ENCODE measurements at places on chromosomes 16 and 17.

GRCh38 chr17:19752216-19753050 lies 4.3 kb upstream of the ALDH3A1 start:
- no peak for DNase-seq

- DNase-seq, result no peak
Observed at GRCh38 chr16:69619514-69619913, 53.7 kb downstream of the NFAT5 start.

- no peak for DNase-seq
Observed at GRCh38 chr16:88888461-88889387, 22.3 kb upstream of the PABPN1L start.

DNA sequence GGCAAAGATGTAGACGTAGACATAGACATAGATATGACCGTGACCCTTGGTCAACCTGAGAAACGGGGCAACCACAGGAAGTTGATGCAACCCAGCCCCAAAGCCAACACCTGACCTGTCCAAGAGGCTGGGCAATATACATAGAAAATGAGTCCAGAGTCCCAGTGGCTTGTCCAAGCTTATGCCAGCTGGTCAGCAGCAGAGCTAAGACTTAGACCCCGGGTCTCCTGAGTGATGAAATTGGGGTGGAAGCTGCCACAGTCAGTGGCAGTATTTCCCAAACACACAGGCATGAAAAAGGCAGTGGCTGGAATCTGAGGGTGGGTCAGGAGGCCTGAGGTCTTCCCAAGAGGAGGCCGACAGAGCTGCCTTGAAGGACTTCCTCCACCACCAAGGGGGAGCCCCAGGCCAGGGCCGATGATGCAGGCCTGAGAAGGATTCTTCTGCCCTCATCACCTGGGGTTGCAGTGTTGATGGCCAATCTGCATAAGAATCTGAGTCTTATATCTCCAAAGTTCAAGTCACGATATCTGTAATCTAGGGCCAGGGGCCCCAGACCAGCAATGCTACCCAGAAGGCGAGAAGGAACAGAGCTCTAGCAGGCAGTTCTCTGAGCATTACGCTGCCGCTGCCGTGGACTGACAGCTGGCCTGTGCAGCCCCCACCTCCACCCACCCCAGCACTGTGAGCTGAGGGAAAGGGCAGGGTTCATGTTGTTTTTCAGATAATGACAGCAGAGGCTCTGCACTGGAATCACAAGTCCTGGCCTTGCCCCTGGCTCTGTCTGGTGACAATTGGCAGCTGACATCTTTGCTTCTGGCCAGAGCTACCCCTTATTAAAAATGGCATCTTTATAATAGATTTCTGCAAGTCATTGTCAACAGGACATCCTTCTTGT lies 72.7 kb downstream of the GNAO1 start:
- no peak for DNase-seq

- DNase-seq, result no peak
Observed at GRCh38 chr17:71799657-71800056, 321.2 kb upstream of the SOX9 start.

GRCh38 chr17:35073183-35073790 lies 9.8 kb upstream of the RFFL start:
- DNase-seq, result no peak

GRCh38 chr17:64411999-64412771 lies 21.5 kb upstream of the PECAM1 start:
- DNase-seq, result no peak

- no peak for DNase-seq
Observed at GRCh38 chr17:45345554-45346215, 28.9 kb upstream of the MAP3K14 start.

GRCh38 chr17:80430446-80431245 lies 15.7 kb downstream of the ENDOV start:
- DNase-seq, result no peak

- DNase-seq, result no peak
Observed at GRCh38 chr16:73794994-73795393, 501.6 kb upstream of the PSMD7 start.

GRCh38 chr16:7397901-7398300 lies 65.3 kb downstream of the RBFOX1 start:
- DNase-seq, result no peak

- no peak for DNase-seq
Observed at GRCh38 chr16:87335625-87336433, 18.6 kb upstream of the C16orf95 start.

DNA sequence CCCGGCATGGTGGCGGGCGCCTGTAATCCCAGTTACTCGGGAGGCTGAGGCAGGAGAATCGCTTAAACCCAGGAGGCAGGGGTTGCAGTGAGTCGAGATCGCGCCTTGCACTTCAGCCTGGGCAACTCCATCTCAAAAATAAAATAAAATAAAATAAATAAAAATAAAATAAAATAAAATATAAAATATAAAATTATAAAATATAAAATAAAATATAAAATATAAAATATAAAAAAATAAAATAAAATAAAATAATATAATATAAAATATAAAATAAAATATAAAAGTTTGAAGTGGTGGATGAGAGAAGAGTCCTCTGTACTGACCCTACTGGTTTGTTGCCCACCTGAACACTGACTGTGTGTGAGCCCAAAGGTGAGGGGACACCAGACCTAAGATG lies 15.2 kb downstream of the CCDC42 start:
- DNase-seq, result no peak

DNA sequence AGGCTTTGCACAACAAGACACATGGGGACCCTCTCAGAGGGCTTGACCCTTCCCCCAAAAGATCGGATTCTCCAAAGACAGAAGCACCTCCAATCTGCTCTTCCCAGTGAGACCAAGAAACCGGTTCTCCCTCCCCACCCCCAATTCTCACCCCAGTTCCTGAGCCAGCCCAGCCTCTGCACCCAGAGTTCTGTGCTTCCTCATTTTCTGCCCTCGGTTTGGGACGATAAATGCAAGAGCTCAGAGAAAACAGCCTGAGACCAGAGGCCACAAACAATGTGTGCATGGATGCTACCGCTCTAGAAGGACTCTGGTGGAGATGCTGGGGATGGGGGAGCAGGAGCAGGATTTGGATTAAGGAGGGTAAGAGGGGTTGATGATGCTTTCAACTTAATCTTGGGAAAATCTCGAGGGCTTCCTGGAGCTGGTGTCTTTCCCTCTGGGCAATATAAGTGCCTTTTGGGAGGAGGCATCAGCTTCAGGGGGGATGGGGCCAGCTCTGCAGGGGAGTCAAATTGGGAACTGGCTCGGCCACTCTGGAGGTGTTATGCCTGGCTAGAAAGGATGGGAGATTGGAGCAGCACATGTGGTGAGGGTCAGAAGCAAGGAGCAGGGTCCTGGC lies 6.0 kb downstream of the KRT15 start:
- no peak for DNase-seq

GRCh38 chr17:61306003-61306402 lies 93.6 kb upstream of the TBX2 start:
- no peak for DNase-seq

DNA sequence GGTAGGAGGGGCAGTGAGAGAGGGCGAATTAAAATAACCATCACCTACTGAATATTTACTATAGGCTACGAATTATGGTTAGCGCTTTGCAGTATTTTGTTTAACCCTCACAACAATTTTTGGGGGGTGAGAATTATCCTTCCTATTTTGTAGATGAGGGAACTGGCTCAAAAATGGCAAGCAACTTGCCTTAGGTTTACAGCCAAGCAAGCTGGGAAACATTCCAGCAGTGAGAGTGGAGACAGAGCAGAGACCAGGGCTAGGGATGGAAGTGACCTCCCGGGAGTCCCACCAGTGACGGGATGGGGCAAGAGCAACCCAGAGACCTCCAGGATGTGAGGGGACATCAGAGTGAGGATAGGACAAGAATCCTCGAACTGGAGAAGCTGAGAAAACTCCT lies 352 bp upstream of the VMO1 start:
- no peak for DNase-seq

GRCh38 chr17:8839410-8839935 lies 28.0 kb downstream of the PIK3R6 start:
- DNase-seq, result no peak

DNA sequence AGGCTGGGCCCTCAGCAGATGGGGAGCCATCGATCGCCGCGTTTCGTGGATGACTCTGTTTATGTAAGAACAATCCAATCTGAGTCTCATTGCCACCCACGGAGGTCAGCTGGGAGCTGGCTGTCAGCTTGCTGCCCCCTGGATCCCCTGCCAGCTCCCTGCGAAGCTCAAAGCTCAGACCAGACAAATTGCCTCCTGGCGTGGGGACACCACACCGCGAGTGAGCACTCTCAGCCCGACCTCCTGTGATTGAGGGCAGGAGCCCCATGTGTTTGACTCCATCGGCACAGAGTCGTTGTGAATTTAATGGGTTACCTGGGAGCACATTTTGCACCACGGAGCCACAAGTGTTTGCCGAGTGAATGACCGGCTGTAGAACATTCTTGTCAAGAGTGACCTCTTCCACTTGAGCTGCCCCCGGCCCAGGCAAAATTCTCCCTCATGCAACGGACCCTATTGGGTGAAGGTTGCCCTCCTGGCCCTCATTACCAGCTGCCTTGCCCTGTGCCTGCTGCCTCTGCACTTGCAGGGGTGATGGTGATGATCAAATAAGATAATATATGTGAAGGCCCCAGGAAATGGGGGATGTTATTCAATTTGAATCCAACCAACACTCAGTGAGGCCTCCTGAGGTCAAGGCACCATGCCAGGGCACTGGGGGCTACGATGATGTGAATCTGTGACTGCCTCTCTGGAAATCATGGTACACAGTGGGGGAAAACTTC lies 7.6 kb upstream of the GFAP start:
- DNase-seq, result no peak

- no peak for DNase-seq
Observed at GRCh38 chr16:58048494-58049231, 23.1 kb downstream of the MMP15 start.

DNA sequence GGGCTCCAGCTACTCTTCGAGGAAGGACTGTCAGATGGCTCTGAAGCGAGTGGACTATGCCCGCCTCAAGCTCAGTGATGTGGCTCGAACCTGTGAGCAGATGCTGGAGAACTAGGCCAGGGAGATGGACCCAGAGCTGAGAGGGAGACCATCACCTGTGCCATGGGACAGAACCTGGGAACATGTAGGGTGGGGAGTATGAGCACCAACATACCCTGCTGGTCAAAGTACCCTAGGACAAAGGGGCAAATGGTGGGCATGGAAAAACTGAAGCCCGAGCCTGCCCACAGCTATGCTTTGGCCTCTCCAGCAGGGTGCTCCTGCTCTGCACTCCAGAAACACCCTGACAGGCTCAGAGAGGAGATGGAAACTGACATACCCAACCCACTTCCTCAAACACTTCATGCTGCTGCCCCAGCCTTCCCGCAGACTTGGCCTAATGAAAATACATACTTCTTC lies 1.9 kb downstream of the MED11 start:
- DNase-seq, result no peak

- DNase-seq, result no peak
Observed at GRCh38 chr17:37490638-37491614, 1.2 kb downstream of the DUSP14 start.

DNA sequence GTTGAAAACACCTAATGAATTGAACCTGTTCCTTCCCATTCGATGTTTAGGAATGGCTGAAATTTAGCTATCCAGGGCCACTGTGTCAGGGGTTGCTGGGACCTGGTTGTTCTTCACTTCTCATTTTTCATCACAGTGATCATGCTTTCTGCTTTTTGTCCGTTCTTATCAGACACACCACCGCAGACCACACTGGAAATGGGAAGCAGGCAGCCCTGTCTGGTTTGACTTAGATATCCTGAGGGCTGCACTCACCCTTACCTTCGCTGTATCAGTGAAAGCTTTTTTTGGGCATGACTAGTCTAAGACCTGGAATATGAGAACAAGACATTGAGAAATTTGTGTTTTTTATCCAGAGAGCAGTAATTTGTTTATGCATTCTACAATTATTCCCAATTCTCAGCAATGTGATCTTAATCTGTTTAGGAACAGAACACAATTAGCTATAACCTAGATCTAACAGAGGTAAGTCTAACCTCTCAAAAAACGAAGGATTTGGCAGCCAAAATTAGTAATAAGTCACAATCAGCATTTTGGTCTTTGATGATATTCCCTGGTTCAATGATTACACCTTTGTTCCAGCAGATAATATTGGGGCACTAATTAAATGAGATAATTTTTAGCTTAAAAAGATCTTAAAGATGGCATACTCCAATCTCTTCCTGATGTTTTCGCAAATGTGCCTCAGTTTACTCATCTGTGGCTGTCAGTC lies 126.0 kb upstream of the GOT2 start:
- no peak for DNase-seq

DNA sequence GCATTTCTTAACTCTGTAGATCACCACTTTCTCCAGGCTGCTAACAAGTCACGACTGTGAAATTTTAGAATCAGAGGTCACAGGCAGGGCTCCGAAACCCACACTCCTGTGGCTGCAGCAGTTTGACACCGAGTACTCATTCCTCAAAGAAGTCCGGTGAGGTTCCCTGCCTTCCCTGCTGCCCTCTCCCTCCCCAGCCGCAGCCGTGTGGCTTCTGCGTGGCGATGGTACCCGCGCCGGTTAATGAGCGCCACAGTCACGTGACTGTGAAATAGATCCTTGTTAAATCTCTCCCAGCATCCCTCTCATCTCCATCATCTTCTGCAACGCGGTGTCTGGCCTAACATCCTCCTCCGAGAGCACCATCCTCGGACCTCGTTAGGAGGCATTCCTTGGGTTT lies 65.2 kb upstream of the ENDOV start:
- DNase-seq, result no peak

GRCh38 chr17:73091770-73092522 lies 542 bp downstream of the SLC39A11 start:
- no peak for DNase-seq

DNA sequence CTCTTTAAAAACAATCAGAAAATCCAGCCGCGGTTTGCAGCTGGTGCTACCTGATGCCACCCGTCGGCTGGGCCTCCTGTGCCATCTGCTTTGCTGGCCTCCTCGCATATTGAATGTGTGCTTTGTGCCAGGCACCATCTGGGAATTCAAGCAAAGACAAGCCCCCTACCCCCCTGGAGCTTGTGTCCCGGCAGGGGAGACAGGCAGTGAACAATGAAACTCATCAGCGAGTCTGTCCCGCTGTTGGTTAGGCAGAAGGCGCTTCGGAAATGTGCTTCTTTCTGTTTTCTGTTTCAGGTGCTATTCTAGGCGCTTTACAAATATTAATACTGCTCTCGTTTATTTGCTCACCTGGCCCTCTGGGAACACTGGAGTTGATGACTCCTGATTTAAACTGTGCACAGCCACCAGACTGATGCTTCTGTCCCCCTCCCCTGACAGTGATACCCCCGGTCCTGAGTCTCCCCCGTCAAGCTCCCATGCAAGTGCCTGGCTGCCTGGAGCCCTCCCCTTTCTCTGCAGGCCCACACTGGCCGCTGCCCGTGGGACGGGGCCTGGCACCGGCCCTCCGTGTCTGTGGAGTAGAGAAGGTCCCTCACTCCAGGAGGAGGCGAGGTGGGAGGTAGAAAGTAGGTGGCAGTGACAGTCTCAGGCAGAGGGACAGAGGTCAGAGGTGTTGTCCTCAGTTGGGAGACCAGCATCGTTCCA lies 126.1 kb upstream of the PLCG2 start:
- DNase-seq, result no peak

Data from stimulated activated CD4-positive, alpha-beta T cell treated with anti-CD3 and anti-CD28 coated beads, Interleukin-1b, Interleukin-23, amount 100 ng/mL, for 24 hours (primary cell).